ENCODE measurements at places on chromosomes 3 and 15.

GRCh38 chr3:98188545-98188944 lies 22.0 kb downstream of the OR5H15 start:
- H3K4me1 ChIP-seq, result no peaks in the 10 kb centered on the region
- no peak overlapping the region for H3K4me3 ChIP-seq
- no peak overlapping the region for H3K27ac ChIP-seq
- DNase-seq, result no peak
- no peaks in the 10 kb centered on the region for H3K36me3 ChIP-seq

GRCh38 chr3:142622405-142622804 lies 26.2 kb downstream of the PLS1 start:
- no peak overlapping the region for H3K27ac ChIP-seq
- H3K36me3 ChIP-seq, result no peaks in the 10 kb centered on the region
- DNase-seq, result no peak
- no peak overlapping the region for H3K4me3 ChIP-seq
- H3K4me1 ChIP-seq, result no peaks in the 10 kb centered on the region

GRCh38 chr3:76715426-76715825 lies 324.5 kb upstream of the ROBO2 start:
- no peak overlapping the region for H3K4me3 ChIP-seq
- no peaks in the 10 kb centered on the region for H3K27me3 ChIP-seq
- H3K36me3 ChIP-seq, result no peaks in the 10 kb centered on the region
- no peaks in the 10 kb centered on the region for H3K4me1 ChIP-seq

DNA sequence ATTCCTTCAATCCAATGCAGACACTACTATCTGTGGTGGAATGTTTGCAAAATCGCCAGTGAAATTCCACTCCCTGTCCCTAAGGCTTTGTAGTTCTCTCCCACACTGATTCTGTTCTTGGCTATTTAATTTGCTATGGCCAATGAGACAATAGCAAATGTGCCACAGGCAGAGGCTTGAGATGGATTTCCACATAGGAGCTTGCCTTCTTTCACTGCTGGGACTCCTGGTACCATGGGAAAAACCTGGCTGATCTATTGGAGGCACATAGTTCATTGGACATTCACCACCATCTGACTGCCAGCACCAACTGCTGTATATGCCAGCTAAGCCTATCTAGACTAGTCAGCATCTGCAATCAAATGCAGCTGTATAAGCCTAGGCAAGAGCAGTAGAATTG lies 103.8 kb downstream of the NR1D2 start:
- H3K4me3 ChIP-seq, result no peak overlapping the region
- no peaks in the 10 kb centered on the region for H3K36me3 ChIP-seq
